Myocyte (in vitro differentiated cells): ENCODE measurements at places on chromosomes 5 and 9.

DNA sequence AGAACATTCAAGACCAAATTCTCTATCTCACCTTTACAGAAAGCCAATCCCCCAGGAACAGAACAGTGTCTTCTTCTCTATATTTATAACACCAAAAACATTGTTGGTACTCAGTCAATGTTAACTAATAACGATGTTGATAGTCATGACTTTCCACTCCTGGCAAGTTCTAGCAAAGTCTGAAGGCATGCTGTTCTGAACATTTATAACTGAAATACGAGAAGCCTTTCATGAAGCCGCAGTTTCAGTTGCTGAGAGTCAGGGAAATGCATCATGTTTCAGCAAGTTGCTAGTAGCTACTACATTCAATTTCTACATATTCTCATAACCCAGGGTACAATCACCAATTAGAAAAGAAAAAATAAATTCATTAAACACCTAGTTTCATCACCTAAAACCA, 301.4 kb downstream of the PDE4D start:
- peak; percentile 79 for DNase-seq

- DNase-seq, result no peak
Observed at GRCh38 chr5:168413062-168413461, 73.2 kb upstream of the RARS1 start.

- peak; percentile 30 for DNase-seq
Observed at GRCh38 chr5:139058121-139058520, 140.0 kb downstream of the SIL1 start.

- no peak for DNase-seq
Observed at GRCh38 chr5:54347221-54347865, 37.0 kb upstream of the ARL15 start.
